ENCODE measurements at places on chromosomes 3 and 15.
A peak's percentile ranks its signal among the peaks of the same experiment; 100 is the strongest.

GRCh38 chr3:109702252-109702651 lies 364.9 kb upstream of the DPPA4 start:
- no peak for DNase-seq

DNA sequence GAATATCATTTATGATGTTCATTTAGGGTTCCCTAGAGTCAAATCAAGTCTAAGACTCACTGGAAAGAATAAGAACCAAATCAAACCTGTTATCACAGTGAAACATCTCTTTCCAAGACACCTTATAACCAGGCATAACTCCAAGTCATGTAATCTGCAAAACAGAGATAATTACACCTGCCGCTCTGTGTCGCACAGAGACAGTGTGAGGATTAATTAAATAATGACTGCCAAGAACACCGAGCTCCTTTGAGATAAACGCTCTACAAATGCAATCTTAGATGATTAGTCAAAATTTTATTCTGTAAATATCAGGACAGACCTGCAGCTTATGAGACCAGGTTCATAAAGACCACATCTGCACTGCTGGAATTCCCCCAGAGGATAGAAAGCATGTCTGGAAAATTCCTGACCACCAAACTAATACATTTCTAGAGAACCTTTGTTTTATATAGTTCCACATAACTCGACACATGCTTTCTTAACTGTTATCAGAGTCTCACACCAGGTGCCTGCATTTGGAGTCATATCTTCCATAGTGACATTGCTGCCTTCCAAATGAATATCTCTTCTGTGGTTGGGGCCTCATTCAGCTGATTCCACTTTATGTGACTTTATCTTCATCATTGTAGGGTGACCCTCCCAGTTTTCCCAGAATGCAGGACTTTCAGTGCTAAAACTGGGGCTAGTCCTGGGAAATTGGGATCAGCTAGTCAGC lies 252.8 kb downstream of the CD47 start:
- no peak for DNase-seq

DNA sequence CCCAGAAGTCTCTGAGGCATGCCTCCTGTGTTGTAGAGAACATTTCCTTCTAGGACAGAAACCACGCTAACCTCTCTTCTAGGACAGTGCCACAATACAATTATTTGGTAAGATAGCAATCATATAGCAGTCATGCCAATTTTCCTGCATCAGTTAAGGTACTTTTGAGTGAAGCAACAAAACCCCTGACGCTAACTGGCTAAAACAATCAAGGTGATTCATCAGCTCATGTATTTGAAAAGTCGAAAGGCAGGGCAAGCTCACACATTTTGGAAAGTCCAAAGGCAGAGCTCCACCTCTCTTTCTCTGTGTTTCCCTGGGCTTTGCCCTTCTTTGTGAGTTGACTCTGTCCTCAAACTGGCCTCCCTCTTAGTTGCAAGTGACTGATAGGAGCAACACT lies 10.1 kb downstream of the TERC start:
- no peak for DNase-seq

GRCh38 chr15:40307421-40308211 lies at the start of gene PLCB2:
TSS of gene PLCB2 (minus strand) at chr15:40307935. CDS start at chr15:40307672, 263 bp downstream.
- peak; percentile 52 for DNase-seq

GRCh38 chr3:118527514-118528044 lies 507.1 kb downstream of the IGSF11 start:
- no peak for DNase-seq

DNA sequence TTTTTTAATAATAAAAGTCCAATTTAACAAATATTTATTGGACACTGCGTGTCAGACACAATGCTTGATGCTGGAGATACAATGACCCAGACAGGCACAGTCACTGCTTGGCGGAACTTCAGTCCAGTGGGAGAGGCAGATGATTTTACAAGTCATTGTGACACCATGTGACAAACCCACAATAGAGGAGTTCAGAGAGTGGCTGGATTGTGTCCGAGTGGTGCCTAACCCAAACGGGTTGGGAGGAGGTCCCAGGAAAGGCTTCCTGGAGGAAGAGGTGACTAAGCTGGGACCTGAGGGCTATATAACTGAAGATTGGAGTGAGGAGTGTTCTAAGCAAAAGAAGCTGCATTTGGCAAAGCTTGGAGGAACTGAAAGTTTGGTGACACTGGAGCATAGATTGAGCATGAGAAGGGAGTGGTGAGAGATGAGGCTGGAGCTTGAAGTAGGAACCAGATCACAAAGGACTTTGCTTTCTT lies 41.4 kb downstream of the CRTC3 start:
- peak; percentile 61 for DNase-seq

DNA sequence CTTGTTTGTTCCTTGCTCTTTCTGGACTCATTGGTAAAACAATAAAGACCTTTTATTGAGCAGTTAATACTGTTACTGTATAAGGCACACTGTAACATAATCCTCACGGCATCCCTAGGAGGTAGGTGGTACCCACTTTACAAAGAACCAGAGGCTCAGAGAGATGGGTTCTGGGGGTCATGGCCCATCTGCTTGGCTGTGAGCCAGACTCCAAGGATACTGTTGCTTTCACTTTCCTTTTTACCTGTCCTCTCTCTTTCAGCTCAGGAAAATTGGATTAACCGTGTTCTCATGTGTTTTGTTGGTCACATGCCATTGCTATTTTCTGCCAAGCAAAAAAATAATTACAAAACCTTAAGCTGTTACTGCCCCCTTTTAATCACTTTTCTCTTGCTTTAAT lies 34.8 kb upstream of the FILIP1L start:
- DNase-seq = no peak

- peak; percentile 6 for DNase-seq
Observed at GRCh38 chr3:42085641-42086376, 5.3 kb upstream of the TRAK1 start.

DNA sequence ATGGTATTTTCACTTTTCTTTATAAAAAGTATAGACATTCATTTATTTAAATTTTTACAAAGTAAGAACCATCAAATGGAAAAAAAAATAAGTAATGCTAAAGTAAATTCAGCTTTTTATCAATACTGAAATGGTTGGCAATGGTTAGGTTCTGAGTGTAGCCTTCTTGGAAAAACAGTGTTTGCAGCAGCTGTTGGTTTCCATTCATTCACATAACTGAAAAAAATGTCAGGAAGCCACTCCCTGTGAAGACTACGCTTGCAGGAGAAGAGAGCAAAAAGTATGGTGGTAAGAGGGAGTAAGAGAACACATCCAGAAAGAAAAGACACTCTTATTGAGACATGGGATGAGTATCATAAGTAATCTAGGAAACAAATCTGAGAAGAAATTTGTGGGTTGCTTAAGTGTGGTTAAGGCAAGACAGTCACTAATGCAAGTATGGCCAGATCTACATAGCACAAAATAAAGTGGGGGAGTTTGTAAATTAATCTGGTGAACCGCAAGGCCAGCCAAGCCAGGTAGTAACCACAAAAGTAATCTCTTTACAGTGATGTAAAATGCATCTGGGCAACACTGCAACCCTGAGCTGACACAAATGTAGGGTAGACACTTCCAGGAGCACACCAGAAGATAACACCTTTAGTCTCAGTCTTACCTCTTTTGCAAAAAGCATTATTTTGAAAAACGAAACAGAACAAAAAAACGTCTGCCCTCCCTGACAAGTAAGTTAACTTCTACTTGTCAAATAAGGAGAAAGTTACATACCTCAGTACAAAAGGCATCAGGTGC lies 133.7 kb downstream of the IGSF11 start:
- no peak for DNase-seq
